Trophoblast cell (in vitro differentiated cells and primary cell): ENCODE measurements at places on chromosomes 1 and 21.

DNA sequence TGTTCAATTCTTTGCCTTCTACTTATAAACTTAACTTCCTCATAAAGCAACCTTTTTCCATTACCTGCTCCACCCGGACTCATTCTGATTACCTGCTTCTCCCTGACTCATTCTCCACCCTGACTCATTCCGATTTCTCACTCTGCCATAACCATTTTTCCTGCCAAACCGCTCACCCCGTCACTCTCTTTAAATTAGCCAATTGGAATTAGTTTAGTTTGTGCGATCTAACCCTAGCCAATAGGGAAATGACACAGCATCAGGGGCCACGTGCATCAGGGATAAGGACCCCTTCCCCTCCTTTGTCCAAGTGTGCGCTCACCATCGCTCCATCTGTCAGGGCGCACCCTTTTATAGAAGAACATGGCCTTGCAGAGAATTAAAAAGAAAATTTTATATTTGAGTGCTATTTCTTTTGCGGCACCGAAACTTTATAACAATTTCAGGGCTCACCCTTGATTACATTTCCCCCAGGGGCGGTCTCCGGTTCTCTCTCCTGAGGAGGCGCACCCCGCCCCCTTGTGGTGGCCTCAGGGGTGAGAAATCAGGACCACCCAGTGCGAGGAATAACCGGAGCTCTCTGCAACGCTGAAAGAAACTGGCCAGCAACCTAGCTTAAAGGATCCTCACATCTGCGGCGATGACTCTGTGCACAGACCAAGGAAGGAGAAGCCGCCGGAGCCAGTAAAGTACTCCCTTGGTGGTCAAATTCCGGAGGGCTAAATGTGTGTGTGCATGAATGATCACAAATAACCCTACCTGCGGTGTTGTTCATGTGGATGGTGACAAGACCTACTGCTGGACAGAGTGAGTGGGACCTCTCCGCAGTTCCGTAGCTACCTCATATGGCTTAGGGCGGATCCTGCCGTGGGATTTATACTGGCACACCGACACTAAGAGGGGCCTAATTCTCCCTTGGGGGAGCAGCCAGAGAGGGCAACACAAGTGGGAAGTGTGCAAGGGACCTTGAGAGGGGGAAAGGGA is 30.3 kb upstream of the CBR3 start:
- peak; percentile 78 for DNase-seq
- peaks cover 6% of the 10 kb centered on the region for H3K36me3 ChIP-seq
- H3K27me3 ChIP-seq, result no peaks in the 10 kb centered on the region
- peaks cover 3% of the 10 kb centered on the region for H3K4me1 ChIP-seq

DNA sequence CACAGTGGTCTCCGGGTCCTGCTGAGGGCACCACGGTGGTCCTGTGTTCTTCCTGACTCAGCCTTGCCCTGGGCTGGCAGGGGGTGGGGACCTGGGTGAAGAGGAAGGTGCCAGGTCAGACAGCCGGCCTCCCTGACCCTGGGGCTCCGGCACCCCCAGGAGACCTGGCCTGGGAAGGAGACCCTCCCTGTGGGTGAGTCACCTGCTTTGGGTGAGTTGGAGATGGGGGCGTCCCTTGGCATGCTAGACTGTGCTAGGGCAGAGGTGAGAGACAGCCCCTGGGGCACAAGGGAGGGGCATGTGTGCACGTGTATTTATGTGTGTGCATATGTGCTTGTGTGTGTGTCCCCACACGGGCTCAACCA is 23.4 kb downstream of the SPSB1 start:
- H3K27me3 ChIP-seq, result no peaks in the 10 kb centered on the region
- H3K4me1 ChIP-seq, result peaks cover 59% of the 10 kb centered on the region
- no peak overlapping the region for H3K27ac ChIP-seq
- no peak for DNase-seq
- H3K4me3 ChIP-seq, result no peak overlapping the region

DNA sequence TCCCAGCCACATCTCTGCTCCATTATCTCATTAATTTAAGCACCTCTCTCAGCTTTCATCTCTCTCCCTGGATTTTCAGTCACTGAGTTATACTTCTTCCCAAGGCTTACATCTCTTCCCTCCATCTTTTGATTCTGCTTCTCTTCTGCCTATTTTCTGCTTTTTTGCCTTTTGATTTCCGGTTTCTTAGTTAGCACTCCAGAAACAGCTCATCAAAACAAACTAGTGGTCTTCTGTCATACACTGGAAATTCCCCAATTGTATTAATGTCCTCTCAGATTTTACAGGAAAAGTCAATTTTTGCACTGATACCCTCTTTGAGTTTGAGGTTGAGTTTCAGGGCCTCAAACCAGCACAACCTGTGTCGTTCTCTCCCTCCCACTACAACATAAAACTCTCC is 1.5 kb downstream of the LCE3E start:
- no peaks in the 10 kb centered on the region for H3K36me3 ChIP-seq
- H3K27ac ChIP-seq, result no peak overlapping the region
- H3K4me1 ChIP-seq, result no peaks in the 10 kb centered on the region
- H3K27me3 ChIP-seq, result no peaks in the 10 kb centered on the region

DNA sequence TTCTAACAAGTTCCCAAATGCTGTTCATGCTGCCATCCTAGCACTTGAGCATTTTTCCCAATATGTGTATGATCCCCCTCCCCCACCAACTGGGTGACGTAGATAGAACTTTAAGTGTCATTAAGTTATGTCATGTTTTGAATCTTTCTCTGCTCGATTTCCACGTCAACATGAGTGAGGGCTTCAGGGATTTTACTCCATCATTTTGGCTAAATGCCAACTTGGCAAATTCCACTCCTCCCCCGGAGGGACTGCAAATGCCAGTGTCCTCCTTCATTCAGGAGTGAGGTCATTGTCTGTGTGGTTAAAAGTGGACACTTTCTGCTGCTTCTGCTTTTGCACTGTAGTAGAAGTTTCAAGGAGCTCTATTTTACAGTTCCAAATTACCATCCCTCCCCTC is 201.7 kb downstream of the FGGY start:
- no peaks in the 10 kb centered on the region for H3K4me1 ChIP-seq
- no peak overlapping the region for H3K27ac ChIP-seq
- no peaks in the 10 kb centered on the region for H3K36me3 ChIP-seq
- no peaks in the 10 kb centered on the region for H3K27me3 ChIP-seq
- no peak for DNase-seq
- H3K4me3 ChIP-seq, result no peak overlapping the region

- H3K27ac ChIP-seq, result no peak overlapping the region
- H3K4me3 ChIP-seq, result no peak overlapping the region
- no peaks in the 10 kb centered on the region for H3K36me3 ChIP-seq
- no peak for DNase-seq
- no peaks in the 10 kb centered on the region for H3K27me3 ChIP-seq
Observed at GRCh38 chr1:9225411-9225785, 9.2 kb upstream of the H6PD start.

DNA sequence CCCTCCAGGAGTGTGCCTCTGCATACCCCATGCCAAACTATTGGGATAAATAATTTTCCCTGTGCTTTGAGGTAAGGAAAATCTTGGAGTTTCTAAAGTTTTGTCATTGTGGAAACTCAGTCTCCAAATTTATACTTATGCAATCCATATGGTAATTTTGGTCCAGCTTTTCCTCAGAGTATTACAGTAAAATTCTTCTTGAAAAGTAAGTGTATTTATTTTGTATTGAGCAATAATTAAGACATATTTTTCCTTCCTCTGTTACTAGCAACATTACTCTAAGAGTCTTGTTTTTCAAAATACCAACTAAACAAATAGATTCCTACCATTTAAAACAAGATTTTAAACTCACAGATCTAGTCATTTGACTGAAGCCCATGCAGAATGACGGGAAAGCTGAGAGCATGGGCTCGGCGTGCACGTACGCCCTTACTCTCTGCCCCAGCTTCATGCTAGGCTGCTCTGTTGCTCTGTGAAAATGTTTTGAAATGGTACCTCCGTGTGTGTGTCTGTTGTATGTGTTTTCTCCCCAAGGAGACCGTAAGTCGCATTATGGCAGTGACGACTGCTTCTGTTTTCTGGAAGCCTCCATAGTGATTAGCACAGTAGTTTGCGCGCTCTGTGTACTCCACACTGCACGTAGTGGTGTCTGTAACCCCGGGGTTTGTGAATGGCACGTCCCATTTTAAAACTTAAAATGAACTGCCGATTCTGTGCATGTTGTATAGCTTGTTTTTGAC is 165.3 kb downstream of the SDCCAG8 start:
- no peak overlapping the region for H3K4me3 ChIP-seq
- H3K4me1 ChIP-seq, result no peaks in the 10 kb centered on the region
- DNase-seq, result no peak

DNA sequence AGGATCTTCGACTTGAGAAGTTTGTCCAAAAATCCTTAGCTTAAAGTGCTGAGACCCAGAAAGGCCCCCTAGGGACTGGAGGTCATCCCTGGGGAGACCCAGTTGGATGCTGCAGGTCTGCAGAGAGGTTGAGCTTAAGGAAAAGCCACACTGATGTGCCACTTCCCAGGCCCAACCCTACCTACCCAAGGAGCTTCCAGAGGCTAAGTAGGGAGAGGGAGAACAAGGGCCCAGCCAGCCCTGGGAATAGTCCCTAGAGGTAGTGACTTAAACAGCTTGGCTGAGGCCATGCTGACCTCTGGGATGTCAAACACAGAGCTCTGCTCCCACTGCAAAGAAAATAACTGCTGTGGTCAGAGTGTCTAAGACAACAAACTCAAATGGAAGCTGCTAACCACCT is 693.7 kb downstream of the MATN1 start:
- H3K4me3 ChIP-seq, result peak overlapping the region; percentile 45
- DNase-seq, result no peak
- H3K27ac ChIP-seq, result no peak overlapping the region
- H3K27me3 ChIP-seq, result no peaks in the 10 kb centered on the region
- H3K4me1 ChIP-seq, result no peaks in the 10 kb centered on the region

DNA sequence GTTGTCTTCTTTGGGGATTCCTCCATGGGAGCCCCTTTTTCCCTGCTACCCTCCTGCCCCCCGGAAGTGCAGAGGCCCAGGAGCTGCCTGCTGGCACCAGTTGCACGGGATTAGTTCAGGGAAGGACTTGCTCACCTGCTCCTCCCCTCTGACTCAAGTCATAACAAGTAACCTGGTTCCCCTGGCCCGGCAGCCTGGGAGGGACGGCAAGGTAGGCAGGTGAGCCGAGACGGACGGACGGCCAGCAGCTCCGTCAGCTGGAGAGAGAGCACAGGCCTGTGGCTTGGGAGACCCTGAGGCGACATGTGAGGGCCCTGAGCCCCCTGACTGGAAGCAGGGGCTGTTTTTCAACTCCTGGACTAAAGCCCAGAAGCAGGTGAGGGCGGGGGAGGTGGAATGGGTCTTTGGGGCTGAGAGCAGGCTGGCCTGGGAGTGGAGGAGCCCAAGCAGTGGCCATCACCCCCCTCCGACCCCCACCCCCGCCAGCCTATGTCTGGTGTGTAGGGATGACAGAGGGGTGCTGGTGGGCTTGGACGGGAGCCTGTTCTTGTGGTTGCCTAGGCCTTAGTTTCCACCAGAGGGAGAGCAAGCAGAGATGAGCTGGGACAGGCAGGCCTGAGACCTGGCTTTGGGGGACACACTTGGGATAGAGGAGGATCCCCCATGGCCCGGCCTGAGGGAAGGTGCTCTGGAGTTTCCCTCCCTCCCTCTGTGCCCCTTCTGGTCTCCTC is at the start of gene INAVA:
INAVA (plus strand) TSS at position 189 of the 731 bp plus-strand sequence. CDS start 3,501 bp downstream, outside the sequence.
- H3K36me3 ChIP-seq, result peaks cover 20% of the 10 kb centered on the region
- H3K4me3 ChIP-seq, result peak within 1 kb of the TSS; percentile 52
- peaks cover 59% of the 10 kb centered on the region for H3K4me1 ChIP-seq
- peak; percentile 81 for DNase-seq
- no peaks in the 10 kb centered on the region for H3K27me3 ChIP-seq

GRCh38 chr21:15788847-15789523 is 59.2 kb downstream of the USP25 start:
- no peak overlapping the region for H3K4me3 ChIP-seq
- no peak for DNase-seq
- peaks cover 1% of the 10 kb centered on the region for H3K4me1 ChIP-seq
- no peaks in the 10 kb centered on the region for H3K27me3 ChIP-seq
- H3K27ac ChIP-seq, result peak overlapping the region; percentile 23

- H3K36me3 ChIP-seq, result no peaks in the 10 kb centered on the region
- no peak for DNase-seq
- peaks cover 6% of the 10 kb centered on the region for H3K4me1 ChIP-seq
- no peak overlapping the region for H3K27ac ChIP-seq
- no peaks in the 10 kb centered on the region for H3K27me3 ChIP-seq
Observed at GRCh38 chr1:171140401-171140800, 44.7 kb upstream of the FMO2 start.

- no peak overlapping the region for H3K4me3 ChIP-seq
- no peaks in the 10 kb centered on the region for H3K27me3 ChIP-seq
- no peaks in the 10 kb centered on the region for H3K4me1 ChIP-seq
- H3K27ac ChIP-seq, result no peak overlapping the region
- H3K36me3 ChIP-seq, result peaks cover 14% of the 10 kb centered on the region
Observed at GRCh38 chr1:45828841-45829240, 25.4 kb downstream of the MAST2 start.

GRCh38 chr1:16215882-16216753 is 3.7 kb upstream of the ARHGEF19 start:
- DNase-seq, result peak; percentile 70
- no peak overlapping the region for H3K27ac ChIP-seq
- H3K36me3 ChIP-seq, result no peaks in the 10 kb centered on the region
- no peak overlapping the region for H3K4me3 ChIP-seq
- H3K4me1 ChIP-seq, result peaks cover 33% of the 10 kb centered on the region

DNA sequence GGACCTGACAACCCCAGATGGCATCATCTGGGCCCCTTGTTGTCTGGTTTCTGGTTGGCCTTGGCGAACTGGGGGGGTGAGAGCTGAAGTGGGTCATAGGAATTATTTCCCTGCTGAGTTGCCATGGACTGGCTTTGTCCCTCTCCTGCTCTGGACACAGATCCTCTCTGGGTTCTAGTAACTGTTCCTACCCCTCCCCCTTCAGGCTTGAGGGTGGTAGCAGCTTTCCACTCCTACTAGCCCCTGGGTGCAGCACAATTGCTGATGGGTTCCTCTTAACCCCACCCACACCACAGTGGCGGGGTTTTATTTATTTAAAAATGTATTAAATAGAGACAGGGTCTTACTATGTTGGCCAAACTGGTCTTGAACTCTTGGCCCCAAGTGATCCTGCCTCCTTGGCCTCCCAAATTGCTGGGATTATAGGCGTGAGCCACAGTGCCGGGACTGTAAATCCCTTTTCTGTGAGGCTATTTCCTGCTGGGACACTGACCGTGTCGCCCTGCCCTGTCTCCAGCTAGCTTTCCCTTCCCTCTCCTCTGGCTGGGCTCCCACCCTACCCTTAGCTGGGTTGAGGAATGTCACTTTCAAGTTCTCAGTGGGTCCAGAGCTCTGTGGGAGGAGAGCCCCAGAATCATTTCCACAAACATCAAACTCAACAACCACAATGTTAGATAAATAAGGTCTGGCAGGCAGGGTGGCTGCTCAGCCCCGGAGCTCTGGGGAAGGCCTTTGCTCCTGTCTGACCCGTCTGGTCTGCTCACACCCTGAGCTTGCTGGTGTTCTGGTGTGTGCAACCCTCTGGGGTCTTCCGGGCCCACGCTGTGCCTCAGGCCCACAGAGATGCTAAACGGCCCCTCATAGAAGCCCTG is 112.7 kb upstream of the WNT4 start:
- no peaks in the 10 kb centered on the region for H3K27me3 ChIP-seq
- no peak for DNase-seq
- H3K36me3 ChIP-seq, result no peaks in the 10 kb centered on the region
- no peak overlapping the region for H3K27ac ChIP-seq
- H3K4me3 ChIP-seq, result no peak overlapping the region

GRCh38 chr1:196403803-196404690 is 204.2 kb downstream of the KCNT2 start:
- H3K4me3 ChIP-seq, result no peak overlapping the region
- H3K27me3 ChIP-seq, result no peaks in the 10 kb centered on the region
- H3K27ac ChIP-seq, result no peak overlapping the region
- peak; percentile 91 for DNase-seq
